Stimulated activated CD4-positive, alpha-beta T cell treated with anti-CD3 and anti-CD28 coated beads, TNF-alpha, amount 100 ng/mL, for 4 hours (primary cell): ENCODE measurements at places on chromosomes 13 and 19.

DNA sequence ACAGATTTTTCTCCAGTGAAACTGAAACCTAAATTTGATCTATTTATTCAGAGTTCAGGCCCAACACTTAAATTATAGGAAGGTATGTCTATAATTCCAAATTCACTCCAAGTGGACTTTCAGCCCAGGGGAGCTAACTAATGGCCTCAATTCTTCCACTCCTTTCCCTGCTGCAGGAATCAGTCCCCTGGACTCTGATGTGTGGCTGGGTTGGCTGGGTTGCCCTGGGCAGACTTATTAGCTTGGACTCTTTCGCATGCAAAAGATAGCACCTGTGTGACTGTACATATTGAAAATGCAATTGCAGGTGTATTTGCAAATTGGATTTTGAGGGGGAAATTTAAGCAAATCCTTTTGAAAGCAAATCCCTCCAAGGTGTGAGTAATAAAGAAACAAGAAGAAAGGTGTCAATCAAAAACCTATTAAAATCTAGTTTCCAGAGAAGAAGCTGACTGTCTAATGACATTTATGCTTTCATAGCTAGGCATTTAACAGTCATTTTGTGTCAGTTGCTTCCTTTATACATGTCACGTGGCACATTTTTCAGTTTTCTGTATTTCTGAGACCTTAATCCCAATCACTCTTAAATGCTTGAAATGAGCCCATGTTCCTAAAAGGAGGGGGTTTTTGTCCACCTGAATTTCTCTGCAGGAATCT lies 42.7 kb downstream of the KLF5 start:
- no peak for DNase-seq

DNA sequence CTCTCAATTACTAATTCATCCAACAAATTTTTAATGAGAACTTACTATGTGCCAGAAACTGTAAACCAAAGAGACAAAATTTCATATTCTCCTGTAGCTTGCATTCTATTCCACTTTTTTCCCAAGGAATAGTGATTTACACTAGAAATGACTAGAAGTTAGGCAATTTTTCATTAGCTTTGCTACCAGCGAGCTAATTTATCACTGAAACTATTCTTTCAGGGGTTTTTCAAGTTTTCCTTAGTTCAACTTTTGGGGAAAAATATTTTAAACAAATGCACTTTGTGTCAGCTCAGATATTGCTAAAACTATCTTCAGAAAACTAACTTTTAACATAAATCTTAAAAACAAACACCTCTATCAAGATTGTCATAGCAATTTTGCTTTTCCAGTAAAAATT lies 5.4 kb downstream of the TNFRSF19 start:
- DNase-seq, result no peak

- DNase-seq, result no peak
Measured at GRCh38 chr19:2977746-2978138, 378 bp downstream of the TLE6 start.

DNA sequence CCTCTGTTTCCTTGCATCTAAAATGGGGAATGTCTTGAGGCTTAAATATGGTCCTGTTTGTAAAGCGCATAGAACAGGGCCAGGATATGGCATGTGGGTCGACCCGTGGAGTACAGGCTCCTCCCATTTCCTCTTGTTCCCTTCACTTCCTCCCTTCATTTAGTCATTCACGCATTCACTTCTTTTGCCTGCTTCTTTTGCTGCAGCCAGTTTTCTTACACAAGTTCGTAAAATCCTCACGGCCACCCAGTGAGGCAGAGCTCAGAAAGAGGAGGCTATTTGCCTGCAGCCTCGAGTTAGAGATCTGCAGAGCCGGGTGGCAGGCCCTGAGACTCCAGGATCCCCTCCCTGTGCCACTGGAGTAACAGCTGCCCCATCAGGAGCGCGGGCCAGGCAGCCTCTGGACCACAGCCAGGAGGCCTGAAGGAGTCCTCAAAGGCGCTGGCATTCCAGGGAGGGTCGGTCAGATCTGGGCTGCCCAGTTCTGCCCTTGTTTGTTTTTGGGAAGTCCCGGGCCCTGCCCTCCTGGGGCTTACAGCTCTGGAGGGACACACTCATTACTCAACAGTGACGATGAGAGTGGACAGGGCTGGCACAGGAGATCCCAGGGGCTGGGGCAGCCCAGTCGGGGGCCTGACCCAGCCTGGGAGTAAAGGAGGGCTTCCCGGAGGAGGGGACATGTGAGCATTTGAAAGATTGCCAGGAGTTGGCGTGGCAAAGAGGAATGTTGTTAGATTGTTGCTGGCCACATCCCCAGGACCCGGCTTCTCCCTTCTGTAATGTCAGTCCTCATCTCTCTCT lies 4.6 kb downstream of the PPP5C start:
- DNase-seq, result no peak

GRCh38 chr13:94317063-94317491 lies 162.4 kb downstream of the DCT start:
- no peak for DNase-seq

GRCh38 chr19:54014920-54015560 lies 23.6 kb downstream of the CACNG6 start:
- DNase-seq, result no peak

DNA sequence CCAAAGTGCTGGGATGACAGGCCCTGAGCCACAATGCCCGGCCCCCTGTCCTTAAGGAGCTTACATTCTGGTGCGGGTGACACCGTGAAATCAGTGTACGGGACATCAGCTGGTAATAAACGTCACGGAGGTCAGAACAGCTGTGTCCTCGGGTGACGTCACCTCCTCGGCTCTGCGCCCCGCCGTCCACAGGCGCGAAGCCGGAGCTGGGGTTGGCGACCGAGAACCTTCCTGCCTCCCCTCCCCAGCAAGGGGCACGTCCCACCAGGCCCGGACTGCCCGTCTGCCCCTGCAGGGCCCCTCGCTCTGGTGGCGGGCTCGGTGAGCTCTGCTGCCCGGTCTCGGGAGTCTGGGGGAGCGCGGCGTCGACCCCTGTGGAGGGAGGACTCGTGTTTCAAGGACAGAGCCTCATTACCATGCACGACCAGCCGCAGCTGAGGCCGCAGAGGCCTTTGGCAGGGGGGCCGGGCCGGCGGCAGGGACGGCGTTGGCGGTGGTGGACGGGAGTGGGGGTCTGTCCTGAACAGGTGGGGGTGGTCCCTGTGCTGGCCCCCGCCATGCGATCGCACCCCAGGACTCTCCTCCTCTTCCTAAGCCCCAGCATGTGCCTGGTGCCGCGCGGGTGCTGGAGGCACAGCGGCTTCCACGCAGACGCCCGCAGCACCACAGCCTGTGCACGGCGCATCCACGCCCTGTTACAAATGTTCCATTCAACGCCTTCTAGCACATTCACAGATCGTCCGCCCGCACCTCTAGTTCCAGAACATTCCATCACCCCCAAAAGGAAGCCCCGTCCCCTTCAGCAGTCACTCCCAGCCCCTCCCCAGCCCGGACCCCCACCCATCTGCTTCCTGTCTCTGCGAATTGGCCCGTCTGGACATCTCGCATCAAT lies 5.4 kb downstream of the LINGO3 start:
- DNase-seq, result no peak

GRCh38 chr13:46556418-46556779 lies 3.4 kb downstream of the LRCH1 start:
- DNase-seq, result no peak

DNA sequence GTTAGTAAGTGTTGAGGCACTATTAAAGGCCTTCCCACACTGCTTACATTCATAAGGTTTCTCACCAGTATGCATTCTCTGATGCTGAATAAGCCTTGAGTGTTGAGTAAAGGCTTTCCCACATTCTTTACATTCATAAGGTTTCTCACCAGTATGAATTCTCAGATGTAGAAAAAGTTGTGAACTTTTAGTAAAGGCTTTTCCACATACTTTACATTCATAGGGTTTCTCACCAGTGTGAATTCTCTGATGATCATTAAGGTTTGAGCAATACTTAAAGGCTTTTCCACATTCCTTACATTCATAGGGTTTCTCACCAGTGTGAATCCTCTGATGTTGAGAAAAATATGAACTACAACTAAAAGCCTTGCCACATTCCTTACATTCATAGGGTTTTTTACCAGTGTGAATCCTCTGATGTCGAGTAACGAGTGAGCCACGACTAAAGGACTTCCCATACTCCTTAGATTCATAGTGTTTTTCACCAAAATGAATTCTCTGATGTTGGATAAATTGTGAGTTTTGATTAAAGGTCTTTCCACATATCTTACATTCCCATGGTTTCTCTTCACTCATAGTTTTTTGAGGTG lies 24.2 kb downstream of the ZNF829 start:
- DNase-seq, result no peak

GRCh38 chr19:43439032-43439708 lies 24.5 kb downstream of the TEX101 start:
- DNase-seq, result peak; percentile 18

DNA sequence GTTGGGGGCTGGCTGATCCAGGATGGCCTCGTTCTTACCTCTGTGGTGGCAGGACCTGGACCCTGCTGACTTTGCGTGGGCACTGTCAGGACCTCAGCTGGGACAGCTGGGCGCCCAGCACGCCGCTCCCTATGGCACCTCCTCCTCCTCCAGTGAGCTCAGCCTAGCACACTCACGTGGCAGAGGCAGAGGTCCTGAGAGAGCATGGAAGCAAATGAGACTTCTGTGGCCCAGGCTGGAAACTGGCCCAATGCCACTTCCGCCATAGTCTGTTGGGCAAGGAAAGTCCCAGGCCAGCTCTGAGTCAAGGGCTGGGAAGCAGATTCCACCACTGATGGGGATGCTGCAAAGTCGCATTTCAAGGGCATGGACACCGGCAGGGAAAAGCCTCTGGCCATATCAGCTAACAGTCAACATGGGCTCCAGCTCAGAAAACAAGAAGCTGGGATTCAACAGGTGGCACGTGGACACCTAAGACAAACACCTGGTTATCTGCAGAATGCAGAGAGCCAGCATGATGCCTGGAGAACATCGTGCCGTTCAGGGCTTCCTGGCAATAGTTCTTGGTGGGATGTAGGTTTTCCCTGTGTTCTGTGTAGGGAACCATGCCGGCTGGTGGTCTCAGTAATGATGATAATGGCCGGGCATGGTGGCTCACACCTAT lies 16.7 kb downstream of the MYBPC2 start:
- DNase-seq, result no peak

- no peak for DNase-seq
Measured at GRCh38 chr19:49749771-49750170, 13.3 kb downstream of the TSKS start.

GRCh38 chr13:71237332-71237731 lies 629.7 kb downstream of the DACH1 start:
- no peak for DNase-seq

DNA sequence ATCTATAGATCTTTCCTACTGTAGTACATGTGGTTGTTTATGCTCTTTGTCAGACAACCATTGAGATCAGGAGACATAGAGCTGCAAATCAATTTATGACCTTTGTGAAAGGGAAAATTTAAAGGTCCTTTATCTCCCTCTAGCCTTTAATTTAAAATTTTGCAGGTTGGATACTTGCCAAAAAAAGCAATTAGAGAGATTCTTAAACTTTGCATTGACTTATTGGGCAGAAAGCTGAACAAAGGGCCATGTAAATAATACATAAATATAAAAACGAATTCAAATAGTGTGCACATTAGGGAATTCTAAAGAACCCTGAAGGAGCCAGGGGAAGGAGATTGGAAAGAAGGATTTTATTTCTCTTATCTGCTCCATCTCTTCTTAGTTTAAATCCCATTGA lies 22.0 kb upstream of the RB1 start:
- DNase-seq, result no peak

- no peak for DNase-seq
Measured at GRCh38 chr19:36488118-36488845, 1.1 kb downstream of the ZNF566 start.

GRCh38 chr13:109156181-109156935 lies 526.9 kb downstream of the MYO16 start:
- DNase-seq, result no peak

DNA sequence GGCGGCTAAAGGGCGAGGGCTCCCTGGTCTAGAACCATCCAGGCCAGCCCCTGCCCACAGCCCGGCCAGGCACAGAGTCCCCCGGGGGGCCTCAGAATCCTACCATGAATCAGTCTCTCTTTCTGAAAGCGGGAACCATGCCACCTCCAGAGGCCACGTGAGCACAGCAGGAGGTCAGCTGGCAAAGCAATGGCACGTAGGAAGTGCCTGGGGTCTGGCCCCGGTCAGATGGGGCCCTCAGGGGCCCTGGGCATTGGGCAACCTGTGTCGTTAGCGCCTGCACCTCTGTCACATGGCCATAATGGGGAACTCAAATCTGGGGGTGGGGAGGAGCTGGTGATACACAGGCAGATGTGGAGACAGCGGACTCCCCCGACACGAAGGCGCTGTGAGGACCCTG lies 8.8 kb downstream of the MFSD12 start:
- no peak for DNase-seq

DNA sequence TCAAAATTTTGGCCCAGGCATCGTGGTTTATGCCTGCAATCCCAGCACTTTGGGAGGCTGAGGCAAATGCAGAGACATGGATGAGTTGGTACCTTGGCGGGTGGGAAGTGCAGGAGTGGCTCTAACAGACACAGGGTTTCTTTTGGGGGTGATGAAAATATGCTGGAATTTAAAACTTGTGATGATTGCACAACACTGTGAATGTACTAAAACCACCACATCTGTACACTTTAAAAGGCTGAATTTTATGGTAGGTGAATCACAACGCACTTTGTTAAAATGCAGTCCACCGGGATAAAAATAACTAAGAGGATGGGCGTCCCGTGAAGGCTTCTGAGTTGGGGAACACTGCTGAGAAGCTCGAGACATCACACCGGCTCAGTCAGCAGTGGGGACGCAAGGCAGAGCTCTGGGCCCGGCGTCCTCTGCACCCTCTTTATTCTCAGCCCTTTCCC lies 47.1 kb downstream of the MLLT1 start:
- DNase-seq, result no peak

- DNase-seq, result no peak
Measured at GRCh38 chr13:46359714-46360113, 27.3 kb downstream of the RUBCNL start.

DNA sequence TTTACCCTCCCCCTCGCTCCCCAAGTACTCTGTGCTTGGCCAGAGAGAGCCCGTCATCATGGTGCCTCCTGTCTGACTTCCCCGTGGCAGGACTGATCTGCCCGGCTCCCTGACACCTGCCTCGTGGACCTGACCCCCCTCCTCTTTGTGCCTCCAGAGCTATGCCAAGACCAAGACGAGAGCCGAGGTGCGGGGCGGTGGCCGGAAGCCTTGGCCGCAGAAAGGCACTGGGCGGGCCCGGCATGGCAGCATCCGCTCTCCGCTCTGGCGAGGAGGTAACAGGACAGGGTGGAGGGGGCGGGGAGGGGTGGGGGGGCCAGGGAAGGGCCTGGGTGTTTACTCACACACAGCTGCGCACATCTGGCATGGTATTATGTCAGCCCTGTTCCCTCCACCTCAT lies 4.5 kb downstream of the MRPL4 start:
- no peak for DNase-seq

GRCh38 chr19:18390065-18390907 lies 4.3 kb downstream of the GDF15 start:
- no peak for DNase-seq
